ENCODE measurements at places on chromosomes 3 and 15.
A peak's percentile ranks its signal among the peaks of the same experiment; 100 is the strongest.

GRCh38 chr15:75622505-75622904 is 3.0 kb downstream of the SNUPN start:
- DNase-seq: no peak

DNA sequence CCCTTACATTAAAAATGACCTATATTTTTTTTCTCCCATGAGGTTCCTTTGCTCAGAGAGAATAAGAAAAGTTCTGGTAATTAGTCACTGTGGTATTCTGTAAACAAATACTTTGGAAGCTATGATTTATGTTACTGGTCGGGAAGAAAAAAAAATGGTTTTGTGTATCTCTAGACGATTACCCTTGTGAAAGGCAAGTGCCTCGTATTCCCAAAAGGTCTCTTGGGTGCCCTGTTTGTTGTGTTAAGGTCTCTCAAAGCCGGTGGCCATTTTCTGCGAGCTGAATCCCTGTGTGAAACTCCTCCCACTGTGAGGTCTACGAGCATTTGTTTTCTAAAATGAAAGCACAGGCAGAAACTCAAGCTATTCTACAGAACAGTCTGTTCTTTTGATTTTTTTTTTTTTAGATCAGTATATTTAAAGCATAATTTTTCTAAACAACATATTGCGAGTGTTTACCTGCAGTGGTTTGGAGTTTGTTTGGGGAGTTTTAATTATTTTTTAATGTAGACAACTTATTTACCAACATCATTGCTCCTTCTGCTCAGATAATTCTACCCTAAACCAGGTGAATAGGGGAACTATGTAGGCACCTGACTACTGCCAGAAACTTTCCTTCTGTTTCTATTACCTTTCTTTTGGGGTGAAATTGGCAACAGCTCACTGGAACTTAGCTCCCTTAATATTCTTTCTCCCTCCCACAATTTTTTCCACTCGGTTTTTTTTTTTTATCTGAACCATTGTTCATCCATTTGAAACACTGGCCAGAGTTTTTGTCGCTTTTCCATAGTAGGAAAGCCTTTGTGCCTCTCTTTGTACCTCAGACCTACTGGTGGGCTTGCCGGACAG is 44.0 kb downstream of the ZBTB38 start:
- peak; percentile 52 for DNase-seq

DNA sequence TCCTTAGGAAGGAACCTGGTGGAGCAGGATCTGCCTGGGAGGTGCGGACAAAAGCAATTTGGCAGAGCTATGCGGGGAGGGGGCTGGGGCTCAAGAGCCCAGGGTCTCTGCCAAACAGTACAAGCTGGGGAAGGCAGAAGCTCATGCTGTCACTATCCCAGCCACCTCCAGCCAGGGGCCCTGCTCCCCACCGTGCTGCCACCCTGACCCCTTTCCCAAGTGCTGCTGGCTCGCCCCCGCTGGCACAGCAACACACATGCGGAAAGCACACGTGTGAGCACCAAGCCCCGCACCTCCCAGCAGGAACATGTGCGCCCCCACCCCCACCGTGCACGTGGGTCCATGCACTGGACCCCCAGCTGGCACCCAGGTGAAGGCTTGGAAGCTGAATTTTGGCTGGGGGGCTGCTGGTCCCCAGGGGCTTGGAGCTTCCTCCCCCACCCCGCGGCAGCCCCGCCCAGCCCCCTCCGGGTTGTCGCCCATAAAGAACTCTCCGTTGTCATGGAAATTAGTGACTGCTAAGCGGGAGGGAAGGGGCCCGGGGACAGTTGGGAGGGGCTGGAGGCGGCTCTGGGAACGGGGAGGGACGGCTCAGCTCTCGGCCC is 742 bp downstream of the CAMKV start:
- DNase-seq: no peak

DNA sequence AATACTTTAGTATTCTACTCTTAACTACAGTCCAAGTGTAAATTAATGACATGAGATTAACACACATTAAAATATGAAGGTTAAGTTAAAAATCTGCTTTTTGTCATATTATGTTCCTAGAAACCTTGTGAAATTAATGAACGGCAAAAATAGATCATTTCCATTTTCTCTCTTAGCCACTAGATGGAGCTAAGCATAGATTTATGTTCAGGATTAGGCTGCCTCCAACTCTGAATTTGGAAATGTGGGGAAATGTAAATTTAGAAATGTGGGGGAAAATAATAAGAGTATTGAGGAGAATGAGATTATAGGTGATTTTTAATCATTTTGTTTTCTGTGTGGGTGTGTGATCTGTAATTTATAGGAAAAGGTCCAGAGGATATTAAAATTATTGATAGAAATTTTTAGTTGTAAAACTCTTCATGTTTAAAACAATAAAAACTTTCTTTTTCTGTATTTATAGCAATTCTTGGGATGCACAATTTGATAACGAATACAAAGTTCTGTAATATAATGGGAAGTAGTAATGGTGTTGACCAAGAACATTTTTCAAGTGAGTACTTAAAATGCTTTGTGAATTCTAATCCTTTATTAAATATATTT is 59.2 kb downstream of the TMOD3 start:
- DNase-seq: no peak

- no peak for DNase-seq
Observed at GRCh38 chr15:26561896-26562295, 211.0 kb downstream of the GABRB3 start.

DNA sequence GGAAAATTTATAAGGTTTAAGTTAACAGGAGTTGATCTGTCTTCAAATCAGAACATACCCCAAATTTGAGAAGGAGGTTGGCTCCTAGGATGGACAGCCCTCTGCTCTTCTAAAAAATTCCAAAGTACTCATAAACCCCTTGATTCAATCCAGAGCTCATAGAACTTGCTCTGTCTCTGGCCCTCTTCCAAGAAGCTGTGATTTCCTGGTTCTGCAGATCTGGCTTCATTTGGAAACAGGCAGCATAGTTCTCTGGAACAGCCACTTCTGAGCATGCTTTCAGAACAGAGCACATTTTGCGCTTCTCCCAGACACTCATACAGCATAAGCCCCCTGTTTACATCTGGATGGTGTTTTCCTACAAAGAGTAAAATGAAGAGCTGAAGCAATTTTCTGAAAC is 96.7 kb downstream of the KBTBD8 start:
- DNase-seq: no peak

- DNase-seq: peak; percentile 66
Observed at GRCh38 chr3:115616461-115616860, 6.8 kb upstream of the GAP43 start.

- DNase-seq: no peak
Observed at GRCh38 chr3:31230425-31231223, 302.1 kb upstream of the STT3B start.

- no peak for DNase-seq
Observed at GRCh38 chr3:153232851-153233271, 70.8 kb downstream of the RAP2B start.

DNA sequence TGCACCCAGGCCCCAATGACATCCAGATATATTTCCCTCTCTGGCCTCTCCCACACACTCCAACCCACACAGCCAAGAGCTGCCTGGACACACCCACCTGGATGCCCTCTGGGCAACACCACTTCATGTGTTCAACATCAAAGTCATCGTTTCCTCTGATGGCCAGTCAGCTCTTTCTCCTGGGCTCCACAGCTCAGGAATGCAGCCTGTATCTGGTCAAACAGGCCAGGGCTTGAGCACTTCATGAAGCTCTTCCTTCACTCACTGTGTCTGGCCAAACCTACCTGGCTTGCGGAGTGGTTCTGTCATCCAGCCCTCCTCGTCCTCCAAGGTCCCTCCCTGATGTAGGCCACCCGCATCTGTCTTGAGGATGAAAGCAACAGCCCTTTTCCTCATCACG is 35.8 kb upstream of the SLC6A11 start:
- DNase-seq: no peak

DNA sequence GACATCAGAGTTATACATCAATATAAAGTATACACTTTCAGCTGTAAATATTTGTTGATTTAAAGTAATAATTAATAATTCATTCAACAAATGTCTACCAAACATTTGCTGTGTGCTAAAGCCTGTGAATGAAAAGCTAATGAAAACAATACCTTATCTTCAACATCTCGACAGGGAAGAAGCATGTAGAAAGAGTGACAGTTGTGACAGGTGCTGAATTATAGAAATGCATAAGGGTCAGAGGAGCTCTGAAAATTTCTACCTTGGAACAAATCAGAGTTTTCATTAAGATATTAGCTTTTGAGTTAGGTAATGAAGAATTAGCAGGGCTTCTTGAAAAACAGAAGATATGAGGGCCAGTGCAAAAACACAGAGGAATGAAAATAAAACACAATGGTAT is 739.2 kb downstream of the VGLL3 start:
- DNase-seq: no peak

GRCh38 chr3:88082854-88083253 is 23.8 kb downstream of the ZNF654 start:
- no peak for DNase-seq

DNA sequence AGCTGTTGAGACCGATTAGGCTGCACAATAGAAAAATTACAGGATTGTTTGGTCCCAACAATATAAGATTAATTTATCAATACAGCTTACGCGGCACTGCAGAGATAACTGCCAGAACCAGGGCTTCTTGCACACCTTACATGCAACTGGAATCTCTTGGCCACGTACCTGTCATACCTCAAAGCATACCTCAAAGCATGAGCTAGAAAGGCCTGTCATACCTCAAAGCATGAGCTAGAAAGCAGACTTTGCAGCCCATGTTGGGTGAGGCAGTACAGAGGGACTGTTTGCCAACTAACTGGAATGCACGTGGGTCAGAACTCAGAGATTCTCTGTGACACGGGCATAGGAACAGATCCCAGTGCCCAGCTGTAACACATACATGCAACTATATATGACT is 34.7 kb downstream of the NTRK3 start:
- no peak for DNase-seq

DNA sequence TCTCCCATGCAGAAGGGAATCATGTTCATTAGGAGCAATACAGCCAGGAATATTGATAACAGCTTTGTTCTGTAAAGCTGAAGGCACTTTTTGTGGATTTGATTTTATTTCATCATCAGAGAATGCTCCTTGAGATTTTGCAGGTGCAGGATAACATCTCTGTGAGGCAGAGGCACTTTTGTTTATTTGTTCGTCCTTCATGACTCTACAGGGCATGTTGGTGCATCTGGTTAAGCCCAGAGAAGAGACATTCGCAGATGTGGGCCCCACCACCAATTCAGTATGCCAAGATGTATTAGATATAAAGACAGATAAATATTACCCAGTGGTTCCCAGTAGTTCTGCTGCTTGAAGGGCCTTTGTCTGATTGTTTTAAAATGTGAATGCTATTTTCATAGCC is 368.1 kb upstream of the SEMA6D start:
- no peak for DNase-seq

DNA sequence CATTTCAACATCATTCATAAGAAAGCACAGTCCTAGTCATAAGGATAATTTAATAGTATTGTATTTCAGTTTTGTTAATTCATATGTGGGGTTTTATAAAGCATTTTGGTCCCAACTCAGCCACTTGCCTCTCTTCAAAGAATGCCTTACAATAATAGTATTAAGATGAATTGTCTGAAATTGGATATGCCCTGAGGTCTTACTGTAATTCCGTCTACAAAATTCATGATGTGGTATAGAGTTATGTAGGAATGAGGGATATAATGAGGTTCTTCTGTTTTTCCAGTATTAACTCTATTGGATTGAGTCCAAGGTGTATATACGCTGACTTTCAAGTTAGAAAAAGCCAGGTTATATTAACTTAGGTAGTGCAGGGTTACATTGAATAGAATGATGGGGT is 177.0 kb downstream of the GOLIM4 start:
- no peak for DNase-seq

DNA sequence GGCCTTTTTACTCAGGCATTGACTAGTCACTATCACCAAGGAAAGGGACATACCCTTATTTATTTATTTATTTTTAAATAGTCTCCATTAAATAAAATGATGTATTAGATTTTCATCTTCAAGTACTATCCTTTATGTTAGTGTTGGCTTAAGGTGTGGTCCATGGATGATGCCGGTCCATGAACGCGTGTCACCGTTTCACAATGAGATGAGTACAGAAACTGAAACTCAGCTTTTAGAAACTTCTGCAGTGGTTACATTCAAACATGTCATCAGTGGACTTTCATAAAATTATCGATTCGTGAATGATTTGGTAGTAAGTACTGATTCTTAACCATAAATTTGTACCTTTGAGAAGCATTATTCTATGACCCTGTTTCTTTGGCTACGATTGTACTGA is 166.6 kb downstream of the SATB1 start:
- no peak for DNase-seq

DNA sequence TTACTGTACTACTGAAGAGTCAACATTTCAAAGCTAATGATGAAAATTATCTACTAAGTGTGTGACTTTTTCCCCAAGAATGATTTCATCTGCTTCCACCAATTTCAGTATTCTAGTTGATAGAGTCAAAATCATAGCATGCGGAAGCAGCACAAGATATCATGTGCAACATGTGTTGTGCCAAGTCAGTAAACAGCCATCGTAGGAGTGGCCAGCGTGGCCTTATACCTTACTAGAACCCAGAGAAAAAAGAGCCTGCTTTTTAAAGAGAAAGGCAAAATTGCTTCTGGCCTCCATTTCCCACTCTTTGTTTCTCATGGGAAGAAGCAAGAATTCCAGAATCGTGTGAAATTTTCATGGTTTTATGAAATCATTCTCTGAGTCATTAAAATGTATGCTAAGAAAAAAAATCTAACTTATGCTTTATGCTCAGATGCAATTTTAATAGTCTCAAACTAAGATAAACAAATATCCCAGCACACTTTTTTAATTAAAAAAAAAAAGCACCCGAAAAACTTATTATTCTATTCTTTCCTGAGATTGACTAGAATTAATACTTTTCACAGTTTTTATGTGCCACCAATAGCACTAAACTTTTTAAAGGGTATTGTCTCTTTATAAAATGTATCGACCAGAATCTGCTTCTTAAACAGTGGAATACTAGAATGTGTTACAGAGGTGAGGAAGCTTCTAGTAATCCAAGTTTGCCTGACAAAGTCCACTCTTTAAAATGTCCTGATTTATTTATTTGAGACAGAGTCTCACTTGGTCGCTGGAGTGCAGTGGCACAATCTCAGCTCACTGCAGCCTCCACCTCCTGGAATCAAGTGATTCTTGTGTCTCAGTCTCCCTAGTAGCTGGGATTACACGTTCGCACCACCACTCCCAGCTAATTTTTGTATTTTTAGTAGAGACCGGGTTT is 87.3 kb downstream of the MBNL1 start:
- DNase-seq: no peak

GRCh38 chr3:171135549-171135948 is 109.0 kb upstream of the SLC2A2 start:
- DNase-seq: no peak

DNA sequence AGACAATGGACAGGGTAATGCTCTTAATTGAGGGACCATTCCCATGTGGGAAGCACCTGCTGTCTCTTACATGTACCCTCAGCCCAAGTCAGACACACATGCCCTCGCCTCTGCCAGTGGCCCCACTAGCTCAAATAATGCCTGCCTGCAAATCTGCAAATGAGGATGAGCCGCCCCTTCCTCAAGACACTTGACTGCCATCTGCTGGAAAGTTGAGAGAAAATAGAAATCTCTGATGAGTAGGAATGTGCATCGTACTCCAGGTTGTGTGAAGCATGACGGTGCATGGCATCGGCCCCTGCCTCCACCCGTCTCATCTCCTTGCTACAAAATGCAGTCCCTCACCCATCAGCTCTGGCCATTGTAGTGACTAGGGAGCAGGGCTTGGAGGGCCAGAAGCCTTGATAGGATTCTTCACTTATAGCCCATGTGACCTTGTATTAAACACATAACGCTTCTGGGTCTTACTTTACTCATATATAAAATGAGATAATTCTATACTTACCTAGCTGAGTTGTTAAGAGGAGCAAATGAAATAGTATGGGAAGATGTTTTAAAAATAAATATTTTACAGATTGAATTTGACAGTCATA is 6.3 kb upstream of the SCN5A start:
- no peak for DNase-seq

All from activated T-cell treated with anti-CD3 and anti-CD28 coated beads, Interleukin-2, amount 50 U/mL, for 72 hours (primary cell).